ENCODE measurements at places on chromosomes 5 and 9. TPM values are rescaled to one million over a fixed set of nuclear protein-coding genes. Genes with fewer than 3 reads are reported as not detected.

- no peak for DNase-seq
Observed at GRCh38 chr5:90965110-90965685, 406.6 kb downstream of the ADGRV1 start.

Gene NUTM2G
- total RNA-seq, result not detected

Gene CDC20B
- total RNA-seq, result not detected

Gene SARDH
- total RNA-seq, result 1.8 TPM

Gene S100Z
- not detected for total RNA-seq

All from kidney epithelial cell (primary cell).